ENCODE measurements at places on chromosomes 13 and 19.

- no peak for DNase-seq
Observed at GRCh38 chr19:8457209-8457608, 12.4 kb downstream of the HNRNPM start.

- no peak for DNase-seq
Observed at GRCh38 chr19:54021363-54021762, 29.9 kb downstream of the CACNG6 start.

DNA sequence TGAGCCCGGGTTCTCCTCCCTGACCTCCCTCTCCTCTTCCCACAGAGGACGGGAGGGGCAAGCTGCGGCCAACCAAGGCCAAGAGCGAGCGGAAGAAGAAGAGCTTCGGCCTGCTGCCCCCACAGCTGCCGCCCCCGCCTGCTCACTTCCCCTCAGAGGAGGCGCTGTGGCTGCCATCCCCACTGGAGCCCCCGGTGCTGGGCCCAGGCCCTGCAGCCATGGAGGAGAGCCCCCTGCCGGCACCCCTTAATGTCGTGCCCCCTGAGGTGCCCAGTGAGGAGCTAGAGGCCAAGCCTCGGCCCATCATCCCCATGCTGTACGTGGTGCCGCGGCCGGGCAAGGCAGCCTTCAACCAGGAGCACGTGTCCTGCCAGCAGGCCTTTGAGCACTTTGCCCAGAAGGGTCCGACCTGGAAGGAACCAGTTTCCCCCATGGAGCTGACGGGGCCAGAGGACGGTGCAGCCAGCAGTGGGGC, 162.2 kb downstream of the KDM4B start:
- no peak for DNase-seq

DNA sequence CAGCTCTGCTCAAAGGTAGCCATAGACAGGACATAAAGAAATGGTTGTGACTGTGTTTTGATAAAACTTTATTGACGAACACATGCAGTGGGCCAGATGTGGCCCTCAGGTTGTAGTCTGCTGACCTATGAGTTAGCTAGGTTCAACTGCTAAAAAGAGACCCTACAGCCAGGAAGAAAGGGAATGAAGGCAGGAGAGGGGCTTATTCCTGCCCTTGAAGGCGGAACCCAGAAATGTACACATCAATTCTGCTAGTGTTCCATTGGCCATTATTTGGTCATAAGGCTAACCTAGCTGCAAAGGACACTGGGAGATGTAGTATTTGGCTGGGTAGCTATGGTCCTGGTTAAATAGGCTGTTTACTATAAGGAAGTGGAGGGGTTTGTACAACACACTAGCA, 18.0 kb downstream of the APBA3 start:
- no peak for DNase-seq

DNA sequence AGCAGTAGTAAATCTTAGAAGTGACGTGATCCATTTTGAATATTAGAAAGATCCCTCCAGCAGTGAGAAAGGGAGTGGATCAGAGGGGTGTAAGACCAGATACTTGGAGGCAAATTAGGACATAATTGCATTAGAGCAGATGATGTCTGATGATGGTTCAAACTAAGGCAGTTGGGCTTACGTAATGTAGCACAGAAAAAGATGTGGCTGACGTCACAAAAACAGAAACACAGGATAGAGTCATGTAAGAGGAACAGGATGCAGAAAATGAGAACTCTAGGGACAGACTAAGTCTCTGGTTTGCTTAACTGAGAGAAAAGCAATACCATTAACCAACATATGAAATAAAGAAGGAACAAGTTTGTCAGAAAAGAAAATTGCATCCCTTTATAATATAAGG, 392.5 kb upstream of the DACH1 start:
- DNase-seq, result no peak

- DNase-seq, result no peak
Observed at GRCh38 chr19:771332-771785, 20.4 kb downstream of the MISP start.

- DNase-seq, result no peak
Observed at GRCh38 chr19:5130371-5131030, 161.6 kb downstream of the KDM4B start.

GRCh38 chr19:31332096-31332495, 17.1 kb downstream of the TSHZ3 start:
- DNase-seq, result no peak

DNA sequence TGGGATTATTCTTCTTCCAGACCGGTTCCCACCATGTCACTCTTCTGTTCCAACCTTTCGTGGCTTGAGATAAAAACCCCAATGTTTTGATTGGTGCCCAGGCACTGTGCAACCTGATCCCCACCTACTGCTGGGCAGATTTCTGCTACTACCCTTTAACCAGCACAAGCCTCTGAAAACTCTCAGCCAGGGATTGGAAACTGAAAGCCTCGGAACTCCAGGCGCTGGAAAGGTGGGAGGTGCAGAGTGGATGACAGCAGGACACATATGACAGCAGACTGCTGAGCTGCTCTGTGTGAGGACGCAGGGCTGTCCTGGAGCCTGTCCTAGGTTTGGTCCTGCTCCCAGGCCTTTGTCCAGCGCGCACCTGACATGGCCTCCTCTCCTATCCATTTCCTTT, 68.5 kb upstream of the GTF3A start:
- DNase-seq, result no peak

GRCh38 chr19:55099557-55100506, 17.6 kb downstream of the PPP1R12C start:
- DNase-seq, result no peak

GRCh38 chr19:6719992-6720368, 470 bp downstream of the C3 start:
- no peak for DNase-seq

- no peak for DNase-seq
Observed at GRCh38 chr19:510606-511100, 3.4 kb downstream of the TPGS1 start.

DNA sequence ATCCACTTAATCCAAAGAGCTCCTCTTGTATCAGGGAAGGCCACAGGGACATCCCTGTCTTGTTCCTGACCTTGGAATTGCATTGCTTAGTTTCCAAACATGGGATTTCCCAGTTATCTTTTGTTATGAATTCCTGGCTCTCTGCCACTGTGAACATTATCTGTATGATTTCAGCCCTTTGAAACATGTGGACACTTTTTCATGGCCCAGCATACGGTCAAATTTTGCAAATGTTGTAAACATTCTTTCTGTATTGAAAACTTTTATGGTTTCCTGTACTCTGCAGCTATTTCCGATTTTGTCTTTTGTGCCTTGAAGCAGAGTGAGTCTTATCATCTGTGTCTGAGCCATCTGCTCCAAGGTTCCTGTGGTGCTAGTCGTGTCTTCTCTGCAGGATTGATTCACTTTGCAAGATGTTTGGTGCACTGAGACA, 4.5 kb upstream of the CFAP97D2 start:
- no peak for DNase-seq

GRCh38 chr13:110138700-110139036, 168.3 kb downstream of the COL4A1 start:
- no peak for DNase-seq

GRCh38 chr13:45194081-45194939, 6.5 kb downstream of the KCTD4 start:
- DNase-seq, result no peak

GRCh38 chr19:56405062-56405461, 930 bp downstream of the ZNF583 start:
- no peak for DNase-seq

DNA sequence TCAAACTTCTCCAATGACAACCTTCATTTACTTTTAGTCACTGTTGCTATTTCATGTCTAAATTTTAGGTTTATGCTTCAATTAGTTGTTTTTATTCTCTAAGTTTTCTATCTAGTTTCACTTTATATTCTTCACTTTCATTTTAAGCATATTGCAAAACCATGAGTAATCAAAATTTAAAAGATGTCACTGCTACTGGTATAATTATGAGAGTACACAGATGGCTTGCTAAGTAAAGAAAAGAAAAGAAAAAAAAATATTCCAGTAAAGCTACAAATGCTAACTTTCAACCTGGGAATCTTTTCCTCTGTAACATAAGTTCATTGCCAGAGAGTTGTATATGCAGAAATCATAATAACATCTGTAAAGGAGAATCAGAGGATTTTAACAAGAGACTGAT, 1624.7 kb downstream of the PCDH9 start:
- no peak for DNase-seq

DNA sequence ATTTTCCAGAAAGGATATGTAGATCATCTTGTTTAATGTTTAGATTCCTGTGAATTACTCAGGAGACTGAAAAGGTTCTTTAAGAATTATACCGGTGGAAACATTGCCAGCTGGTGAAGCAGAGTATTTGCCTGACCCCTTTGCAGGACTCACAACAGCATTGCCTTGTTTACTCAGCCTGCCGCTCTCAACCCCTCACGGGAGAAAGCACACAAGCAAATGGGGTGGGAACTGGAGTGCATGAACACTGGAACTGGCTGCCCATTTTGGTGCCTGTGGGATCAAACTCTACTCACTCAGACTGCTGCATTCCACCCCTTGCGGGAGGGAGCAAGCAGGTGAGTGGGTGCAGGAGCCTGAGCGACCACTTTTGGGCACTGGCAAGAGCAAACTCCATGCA, 804.7 kb upstream of the SLITRK1 start:
- DNase-seq, result no peak

- DNase-seq, result no peak
Observed at GRCh38 chr13:50829896-50830295, 13.6 kb downstream of the DLEU7 start.

DNA sequence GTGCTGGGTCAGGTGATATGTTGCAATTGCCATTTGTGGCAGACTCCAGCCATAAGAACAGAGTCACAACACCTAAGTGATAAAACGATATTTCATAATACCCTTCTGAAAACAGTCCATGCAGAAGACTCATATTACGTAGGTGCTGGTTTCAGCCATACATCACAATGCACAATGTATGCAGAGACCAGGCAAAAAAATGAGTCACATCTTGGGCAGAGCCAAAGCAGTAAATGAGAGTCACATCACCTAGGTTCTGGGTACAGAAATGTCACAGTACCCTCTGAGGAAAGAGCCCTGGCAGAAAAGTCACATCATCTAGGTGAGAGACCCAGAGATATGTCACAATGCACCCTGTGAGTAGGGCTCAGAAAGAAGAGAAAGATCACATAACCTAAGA, 125.2 kb upstream of the ZNF91 start:
- DNase-seq, result no peak

- DNase-seq, result no peak
Observed at GRCh38 chr13:73873940-73874830, 260.0 kb downstream of the KLF12 start.

- DNase-seq, result no peak
Observed at GRCh38 chr13:84812078-84812477, 929.8 kb upstream of the SLITRK1 start.

DNA sequence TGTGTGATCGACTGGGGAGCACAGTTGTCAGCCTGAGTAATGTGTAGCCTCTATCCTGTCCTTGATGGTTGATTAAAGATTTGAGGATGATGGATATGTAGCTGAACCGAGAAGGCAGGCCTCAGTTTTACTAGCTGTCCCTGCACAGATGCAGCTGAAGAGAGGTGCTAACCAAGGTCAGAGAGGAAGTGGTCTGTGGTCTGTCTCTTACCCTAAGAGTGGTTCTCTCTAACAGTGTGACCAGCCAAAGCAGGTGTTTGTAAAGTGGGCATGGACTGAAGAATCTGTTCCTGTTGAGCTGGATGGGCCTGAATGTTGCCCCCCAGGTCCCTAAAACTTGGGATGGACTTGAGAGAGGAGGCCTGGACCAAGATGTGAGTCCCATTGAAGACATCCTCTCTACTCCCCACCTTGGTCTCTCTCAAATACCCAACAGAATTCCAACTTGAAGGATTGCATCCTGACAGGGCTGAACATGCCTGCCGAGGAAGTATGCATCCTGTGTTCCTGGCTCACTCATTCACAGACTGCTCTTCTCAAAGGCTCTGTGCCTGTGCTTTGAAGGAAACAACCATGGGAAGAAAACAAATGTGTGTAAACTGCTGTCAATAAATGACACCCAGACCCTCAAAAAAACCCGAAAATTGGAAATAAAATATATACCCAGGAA, 223.8 kb downstream of the MAB21L1 start:
- DNase-seq, result no peak

DNA sequence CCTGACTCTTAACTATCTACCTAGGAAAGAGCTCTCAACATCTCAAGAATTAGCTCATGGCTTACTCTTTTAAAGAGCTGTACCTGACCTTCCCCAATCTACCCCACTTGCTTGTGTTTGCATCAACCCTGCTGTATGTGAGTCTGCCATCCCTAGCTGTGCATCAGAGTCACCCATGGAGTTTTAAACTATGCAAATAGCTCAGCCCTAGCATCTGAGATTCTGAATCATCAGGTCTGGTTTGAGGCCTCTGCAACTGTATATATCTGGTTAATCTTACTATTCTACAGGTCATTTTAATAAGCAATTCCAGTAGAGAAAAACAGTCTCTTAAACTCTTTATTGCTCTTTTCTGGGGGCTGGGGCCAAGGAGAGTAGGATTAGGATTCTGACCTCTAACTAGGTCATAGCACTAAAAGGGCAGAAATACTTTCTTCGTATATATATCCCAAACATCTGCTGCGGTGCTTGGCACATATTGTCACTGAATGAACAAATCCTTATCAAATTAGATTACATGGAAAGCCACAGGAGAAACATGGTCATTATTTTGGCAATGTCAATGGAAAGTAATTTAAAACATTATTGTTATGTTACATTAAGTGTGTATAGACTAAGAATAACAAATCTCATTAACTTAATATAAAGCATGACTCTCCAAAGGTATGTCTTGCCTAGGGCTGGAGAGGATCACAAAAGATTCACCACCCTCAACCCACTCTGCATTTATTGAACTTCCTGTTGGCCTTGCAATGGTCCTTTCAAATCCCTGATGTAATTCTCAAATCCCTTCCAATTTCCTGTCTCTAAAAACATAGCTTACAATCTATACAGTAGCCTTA, 232.2 kb downstream of the DACH1 start:
- no peak for DNase-seq

DNA sequence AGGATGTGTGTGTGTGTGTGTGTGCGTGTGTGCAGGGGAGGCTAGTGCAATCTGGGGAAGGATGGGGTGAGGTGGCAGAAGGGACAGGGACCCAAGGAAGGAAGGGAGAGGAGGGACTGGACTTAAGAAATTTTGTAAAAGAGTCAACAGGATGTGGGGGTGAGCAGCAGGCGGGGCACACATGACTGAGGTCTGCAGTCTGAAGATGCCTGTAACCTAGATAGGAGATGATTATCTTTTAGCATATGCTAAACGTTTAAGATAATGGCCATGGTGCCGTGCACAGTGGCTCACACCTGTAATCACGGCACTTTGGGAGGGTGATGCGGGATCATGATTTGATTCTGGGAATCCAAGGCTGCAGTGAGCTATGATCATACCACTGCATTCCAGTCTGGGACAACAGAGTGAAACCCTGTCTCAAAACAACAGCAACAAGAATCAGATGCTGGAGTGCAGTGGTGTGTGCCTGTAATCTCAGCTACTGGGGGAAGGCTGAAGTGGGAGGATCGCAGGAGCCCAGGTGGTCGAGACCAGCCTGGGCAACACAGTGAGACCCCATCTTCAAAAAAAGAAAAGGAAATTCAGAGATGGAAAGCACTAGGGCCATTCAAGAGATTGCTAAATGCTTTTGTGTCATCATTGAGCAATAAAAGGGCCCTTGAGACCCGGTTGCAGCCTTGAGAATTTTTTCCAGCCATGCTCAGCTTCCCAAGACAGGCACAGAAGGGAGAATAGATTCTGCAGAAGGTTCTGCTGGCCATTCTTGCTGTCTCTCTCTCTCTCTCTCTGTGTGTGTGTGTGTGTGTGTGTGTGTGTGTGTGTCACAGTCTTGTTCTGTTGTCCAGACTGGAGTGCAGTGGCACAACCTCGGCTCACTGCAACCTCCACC, 3.8 kb upstream of the ZNF414 start:
- DNase-seq, result no peak

GRCh38 chr13:47291107-47291656, 394.3 kb upstream of the HTR2A start:
- DNase-seq, result no peak

GRCh38 chr13:93750676-93751075, 524.1 kb downstream of the GPC6 start:
- DNase-seq, result no peak

All from cortex of kidney (tissue), 1 donor.